Endothelial cell (in vitro differentiated cells): ENCODE measurements at places on chromosomes 16 and 17. TPM values are rescaled to one million over a fixed set of nuclear protein-coding genes. Genes with fewer than 3 reads are reported as not detected.

- H3K4me3 ChIP-seq, result no peak overlapping the region
- no peaks in the 10 kb centered on the region for H3K36me3 ChIP-seq
- H3K27me3 ChIP-seq, result peaks cover 1% of the 10 kb centered on the region
- H3K27ac ChIP-seq, result no peak overlapping the region
- no peaks in the 10 kb centered on the region for H3K4me1 ChIP-seq
- DNase-seq, result no peak
These were observed 24.4 kb upstream of the GPT2 start for GRCh38 chr16:46859719-46860152.

GRCh38 chr17:52170963-52171572 lies 12.6 kb upstream of the CA10 start:
- no peaks in the 10 kb centered on the region for H3K36me3 ChIP-seq
- peak; percentile 51 for DNase-seq
- no peak overlapping the region for H3K27ac ChIP-seq
- H3K4me1 ChIP-seq, result no peaks in the 10 kb centered on the region
- H3K27me3 ChIP-seq, result no peaks in the 10 kb centered on the region

GRCh38 chr17:28807925-28808634 lies 34.5 kb downstream of the FAM222B start:
- H3K27me3 ChIP-seq, result peaks cover 7% of the 10 kb centered on the region
- H3K4me3 ChIP-seq, result peak overlapping the region; percentile 76
- H3K4me1 ChIP-seq, result peaks cover 31% of the 10 kb centered on the region
- peaks cover 12% of the 10 kb centered on the region for H3K36me3 ChIP-seq
- DNase-seq, result no peak
- H3K27ac ChIP-seq, result peak overlapping the region; percentile 98

PSMD11 gene
- total RNA-seq, result 110 TPM

DNA sequence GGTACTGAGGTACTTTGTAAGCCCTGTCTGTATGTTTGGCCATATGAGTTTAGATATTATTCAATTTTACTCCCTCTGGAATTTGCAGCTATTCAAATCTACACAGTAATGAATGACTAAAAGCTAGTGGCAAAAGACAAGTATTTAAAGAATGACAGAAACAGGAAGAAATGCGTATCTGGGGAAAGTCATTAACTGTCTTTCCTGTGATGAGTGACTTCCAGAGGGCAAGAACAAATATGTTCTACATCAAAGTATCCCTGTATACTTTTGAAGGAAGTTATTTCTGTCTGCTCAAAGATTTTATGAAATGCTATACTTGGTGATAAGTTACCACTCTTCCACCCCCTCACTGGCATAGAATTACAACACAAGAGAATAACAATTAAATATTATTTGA lies 489.3 kb upstream of the SOX9 start:
- no peaks in the 10 kb centered on the region for H3K36me3 ChIP-seq
- no peak overlapping the region for H3K27ac ChIP-seq
- no peak overlapping the region for H3K4me3 ChIP-seq
- peaks cover 6% of the 10 kb centered on the region for H3K4me1 ChIP-seq
- H3K27me3 ChIP-seq, result peaks cover 1% of the 10 kb centered on the region

TPSD1 gene
- total RNA-seq, result not detected

PDE6G gene
- 1.1 TPM for total RNA-seq

GRCh38 chr17:12107905-12108304 lies 87.2 kb downstream of the MAP2K4 start:
- H3K27ac ChIP-seq, result no peak overlapping the region
- peaks cover 11% of the 10 kb centered on the region for H3K4me1 ChIP-seq
- no peaks in the 10 kb centered on the region for H3K36me3 ChIP-seq
- no peaks in the 10 kb centered on the region for H3K27me3 ChIP-seq
- no peak overlapping the region for H3K4me3 ChIP-seq
- DNase-seq, result no peak

- no peak overlapping the region for H3K27ac ChIP-seq
- H3K4me3 ChIP-seq, result no peak overlapping the region
- H3K4me1 ChIP-seq, result peaks cover 4% of the 10 kb centered on the region
- DNase-seq, result no peak
- no peaks in the 10 kb centered on the region for H3K36me3 ChIP-seq
These were observed 14.5 kb downstream of the CD2BP2 start for GRCh38 chr16:30340621-30341020.

LDHD gene
- total RNA-seq, result 0.36 TPM

MYCBPAP gene
- total RNA-seq, result 0.72 TPM

GRCh38 chr17:57535249-57535966 lies 209.7 kb downstream of the CCDC182 start:
- H3K36me3 ChIP-seq, result peaks cover 10% of the 10 kb centered on the region
- no peak for DNase-seq
- H3K27me3 ChIP-seq, result peaks cover 5% of the 10 kb centered on the region

DNA sequence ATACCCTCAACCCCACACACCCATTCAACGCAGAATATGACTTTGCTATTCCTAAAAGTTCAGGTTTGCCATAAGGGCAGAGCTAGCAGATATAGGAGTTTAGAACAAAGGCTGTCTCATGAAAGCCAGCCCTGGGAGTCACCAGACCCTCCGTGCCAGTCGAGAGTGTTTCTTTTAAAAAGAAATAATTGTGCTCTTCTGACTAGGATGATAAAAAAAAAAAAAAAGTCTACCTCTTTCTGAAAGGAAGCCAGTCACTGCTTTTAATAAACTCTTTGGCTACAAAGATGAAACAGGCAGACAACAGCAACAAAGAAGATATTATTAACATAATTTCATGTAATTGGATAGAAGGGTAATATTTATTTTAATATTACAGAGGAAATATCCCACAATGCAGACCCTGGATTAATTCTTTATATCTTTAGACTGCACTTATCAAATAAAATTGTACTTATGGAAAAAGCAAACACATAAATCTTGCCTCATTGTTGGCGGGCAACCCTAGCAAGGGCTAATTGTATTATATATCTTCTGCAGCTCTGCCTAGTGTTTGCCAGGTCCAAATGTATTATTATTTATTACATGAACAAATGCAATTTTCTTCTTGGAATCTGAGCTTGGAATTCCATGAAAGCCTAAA lies 277.5 kb upstream of the DYNLRB2 start:
- no peak overlapping the region for H3K27ac ChIP-seq
- no peak for DNase-seq
- H3K4me1 ChIP-seq, result peaks cover 7% of the 10 kb centered on the region
- no peaks in the 10 kb centered on the region for H3K36me3 ChIP-seq

- H3K4me1 ChIP-seq, result peaks cover 12% of the 10 kb centered on the region
- no peak overlapping the region for H3K27ac ChIP-seq
- DNase-seq, result no peak
- H3K4me3 ChIP-seq, result no peak overlapping the region
These were observed 3.0 kb downstream of the CDRT4 start for GRCh38 chr17:15464231-15464985.

DNA sequence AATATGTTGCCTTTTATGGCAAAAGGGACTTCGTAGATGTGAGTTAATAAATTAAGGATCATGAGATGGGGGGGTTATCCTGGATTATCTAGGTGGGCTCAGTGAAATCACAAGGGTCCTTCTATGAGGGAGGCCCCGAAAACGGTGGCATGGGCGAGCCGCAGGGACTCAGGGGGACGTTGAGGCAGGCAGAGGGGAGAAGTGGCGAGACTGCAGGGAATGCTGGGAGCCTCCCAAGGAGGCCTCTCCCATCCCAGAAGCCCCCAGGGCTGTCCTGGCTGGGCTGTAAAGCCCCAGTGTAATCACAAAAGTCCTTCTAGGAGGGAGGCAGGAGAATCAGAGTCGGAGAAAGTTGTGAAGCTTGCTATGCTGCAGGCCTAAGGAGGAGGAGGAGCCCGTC lies 35.0 kb downstream of the ITGAE start:
- peaks cover 6% of the 10 kb centered on the region for H3K4me1 ChIP-seq
- no peak overlapping the region for H3K27ac ChIP-seq
- peaks cover 6% of the 10 kb centered on the region for H3K36me3 ChIP-seq
- DNase-seq, result no peak
- no peak overlapping the region for H3K4me3 ChIP-seq
- H3K27me3 ChIP-seq, result no peaks in the 10 kb centered on the region

DNA sequence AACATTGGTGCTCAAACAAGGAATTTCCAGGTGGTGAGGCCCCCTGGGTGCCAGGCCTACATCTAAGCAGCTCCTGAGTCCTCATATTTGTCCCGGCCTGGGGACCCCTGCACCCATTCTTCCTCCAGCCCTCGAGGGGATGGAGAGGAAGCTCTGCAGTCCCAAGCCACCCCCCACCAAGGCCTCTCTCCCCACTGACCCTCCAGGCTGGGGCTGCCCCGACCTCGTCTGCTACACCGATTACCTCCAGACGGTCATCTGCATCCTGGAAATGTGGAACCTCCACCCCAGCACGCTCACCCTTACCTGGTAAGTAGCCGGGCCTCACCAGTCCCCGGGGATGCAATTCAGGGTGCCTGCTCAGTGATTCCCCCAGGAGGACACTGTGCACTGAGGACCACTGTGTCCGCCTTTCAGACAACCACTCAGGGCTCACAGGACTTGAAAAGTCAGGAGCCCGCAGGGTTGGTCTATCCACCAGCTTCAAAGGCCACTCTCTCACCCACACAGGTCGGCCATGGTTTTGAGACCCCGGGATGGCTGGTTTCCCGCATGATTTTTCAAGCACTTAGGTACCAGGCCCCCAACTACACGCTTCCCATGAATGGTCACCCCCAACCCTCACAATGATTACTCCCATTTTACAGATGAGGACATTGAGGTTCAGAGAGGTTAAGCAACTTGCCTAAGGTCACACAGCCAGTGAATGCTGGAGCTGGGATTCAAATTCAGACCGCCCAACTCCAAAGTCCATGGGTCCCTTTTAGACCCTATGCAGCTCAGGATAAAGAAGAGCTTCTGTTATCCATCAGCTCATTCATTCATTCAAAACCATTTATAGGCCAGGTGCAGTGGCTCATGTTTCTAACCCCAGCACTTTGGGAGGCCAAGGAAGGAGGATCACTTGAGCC lies 32.4 kb downstream of the IL21R start:
- no peak for DNase-seq
- no peak overlapping the region for H3K27ac ChIP-seq
- peaks cover 7% of the 10 kb centered on the region for H3K4me1 ChIP-seq
- no peak overlapping the region for H3K4me3 ChIP-seq
- H3K36me3 ChIP-seq, result peaks cover 3% of the 10 kb centered on the region
- H3K27me3 ChIP-seq, result no peaks in the 10 kb centered on the region

CAPNS2 gene
- total RNA-seq, result 1.2 TPM

RHOT1 gene
- 21.4 TPM for total RNA-seq

CAVIN1 gene
- 334 TPM for total RNA-seq

SLC47A1 gene
- total RNA-seq, result 6.8 TPM

GRCh38 chr17:10046786-10047785 lies 142.0 kb upstream of the RCVRN start:
- no peaks in the 10 kb centered on the region for H3K27me3 ChIP-seq
- peaks cover 21% of the 10 kb centered on the region for H3K4me1 ChIP-seq
- no peak overlapping the region for H3K27ac ChIP-seq
- DNase-seq, result no peak
- H3K36me3 ChIP-seq, result no peaks in the 10 kb centered on the region

GRCh38 chr16:19242186-19242585 lies 43.3 kb upstream of the CLEC19A start:
- H3K36me3 ChIP-seq, result peaks cover 28% of the 10 kb centered on the region
- no peaks in the 10 kb centered on the region for H3K4me1 ChIP-seq
- no peak for DNase-seq
- H3K4me3 ChIP-seq, result no peak overlapping the region
- peaks cover 3% of the 10 kb centered on the region for H3K27me3 ChIP-seq
- no peak overlapping the region for H3K27ac ChIP-seq

NPIPB13 gene
- 10.7 TPM for total RNA-seq

GRCh38 chr17:17504341-17505140 lies 8.3 kb upstream of the RASD1 start:
- peaks cover 10% of the 10 kb centered on the region for H3K27me3 ChIP-seq
- no peak for DNase-seq
- H3K27ac ChIP-seq, result no peak overlapping the region
- H3K4me3 ChIP-seq, result no peak overlapping the region

SOX15 gene
- total RNA-seq, result 1.3 TPM

VMO1 gene
- 2.9 TPM for total RNA-seq
